ENCODE measurements at places on chromosomes 16 and 17.

- DNase-seq, result peak; percentile 56
Measured at GRCh38 chr17:40612599-40613244, 34.9 kb downstream of the SMARCE1 start.

- DNase-seq, result no peak
Measured at GRCh38 chr16:48157794-48158193, 2.0 kb upstream of the ABCC12 start.

GRCh38 chr17:44925731-44926697, 10.7 kb upstream of the GFAP start:
- no peak for DNase-seq

- DNase-seq, result peak; percentile 82
Measured at GRCh38 chr16:84819644-84820304, at the start of gene CRISPLD2. CRISPLD2 (plus strand) TSS chr16:84819985; CDS start chr16:84838496, 18,511 bp downstream.

GRCh38 chr17:4440021-4440420, 6.3 kb downstream of the SPNS3 start:
- no peak for DNase-seq

- DNase-seq, result peak; percentile 84
Measured at GRCh38 chr17:49496183-49496866, 1.2 kb downstream of the NGFR start.

GRCh38 chr17:55093353-55093752, 124.8 kb downstream of the STXBP4 start:
- DNase-seq, result no peak

GRCh38 chr17:80465327-80465974, 11.0 kb downstream of the NPTX1 start:
- DNase-seq, result no peak

DNA sequence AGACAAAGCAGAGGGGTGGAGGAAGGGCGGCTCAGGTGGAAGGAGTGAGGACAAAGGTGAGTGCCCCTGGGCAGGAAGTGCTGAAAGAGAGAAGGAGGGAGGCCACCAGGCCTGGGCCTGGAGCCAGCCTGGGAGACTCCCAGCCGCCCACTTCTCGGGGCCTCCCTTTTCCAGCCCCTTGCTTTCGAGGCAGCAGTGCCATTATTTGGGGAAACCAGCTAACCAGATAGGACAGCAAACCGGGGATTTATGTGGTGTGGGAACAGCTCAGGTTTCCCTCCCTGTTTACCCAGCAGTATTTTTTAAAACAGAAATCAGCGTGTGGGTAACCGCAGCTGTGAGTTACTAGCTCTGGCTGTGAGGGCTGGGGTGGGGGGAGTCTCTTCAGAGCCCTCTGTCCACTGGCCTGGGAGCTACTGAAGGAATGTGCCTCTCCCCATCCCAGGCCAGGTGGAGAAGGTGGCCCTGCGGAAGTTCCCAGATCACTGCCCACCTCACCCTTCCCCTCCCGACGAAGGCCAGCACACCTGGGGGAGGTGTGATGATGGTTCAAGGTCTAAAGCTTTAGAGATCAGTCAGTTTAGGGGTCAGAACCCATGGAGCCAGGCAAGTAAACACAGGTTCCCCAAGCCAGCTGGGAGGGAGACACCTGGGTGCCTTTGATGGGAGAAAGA, 8.4 kb upstream of the MEOX1 start:
- DNase-seq, result no peak

DNA sequence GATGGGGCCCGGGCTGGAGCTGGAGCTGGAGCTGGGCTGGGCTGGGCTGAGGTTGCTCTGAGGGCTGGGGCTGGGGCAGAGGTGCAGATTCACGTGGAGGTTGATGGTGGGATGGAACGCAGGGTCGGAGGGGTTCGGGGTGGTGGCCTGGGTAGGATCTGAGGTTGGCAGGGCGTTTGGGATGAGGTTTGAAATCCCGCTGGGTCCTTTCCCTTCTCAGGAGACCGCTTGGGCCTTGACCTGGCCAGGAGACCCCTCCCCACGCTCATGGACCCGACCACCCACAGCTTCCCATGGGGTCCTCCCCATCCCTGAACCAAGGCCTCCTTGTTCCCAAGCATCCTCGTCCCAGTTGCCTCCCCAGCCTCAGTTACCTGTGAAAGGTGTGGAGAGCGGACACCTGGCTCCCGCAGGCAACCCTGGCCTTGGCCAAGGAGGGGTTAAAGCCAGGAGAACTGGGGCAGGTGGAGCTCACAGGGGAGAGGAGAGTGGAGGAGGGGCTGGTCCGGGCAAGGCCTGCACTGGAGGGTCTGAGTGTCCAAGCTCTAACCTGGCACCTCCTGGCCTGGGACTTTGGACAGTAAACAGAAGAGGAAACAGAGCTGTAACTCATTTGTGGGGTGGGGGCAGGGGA, at the start of gene ASGR2:
Gene ASGR2, minus strand, starts transcription at position 582 of the 634 bp plus-strand sequence. CDS start 582 bp downstream, outside the sequence.
- DNase-seq, result no peak

GRCh38 chr17:27352448-27353032, 58.6 kb downstream of the WSB1 start:
- no peak for DNase-seq

- DNase-seq, result no peak
Measured at GRCh38 chr16:49460786-49461470, 87.3 kb downstream of the C16orf78 start.

DNA sequence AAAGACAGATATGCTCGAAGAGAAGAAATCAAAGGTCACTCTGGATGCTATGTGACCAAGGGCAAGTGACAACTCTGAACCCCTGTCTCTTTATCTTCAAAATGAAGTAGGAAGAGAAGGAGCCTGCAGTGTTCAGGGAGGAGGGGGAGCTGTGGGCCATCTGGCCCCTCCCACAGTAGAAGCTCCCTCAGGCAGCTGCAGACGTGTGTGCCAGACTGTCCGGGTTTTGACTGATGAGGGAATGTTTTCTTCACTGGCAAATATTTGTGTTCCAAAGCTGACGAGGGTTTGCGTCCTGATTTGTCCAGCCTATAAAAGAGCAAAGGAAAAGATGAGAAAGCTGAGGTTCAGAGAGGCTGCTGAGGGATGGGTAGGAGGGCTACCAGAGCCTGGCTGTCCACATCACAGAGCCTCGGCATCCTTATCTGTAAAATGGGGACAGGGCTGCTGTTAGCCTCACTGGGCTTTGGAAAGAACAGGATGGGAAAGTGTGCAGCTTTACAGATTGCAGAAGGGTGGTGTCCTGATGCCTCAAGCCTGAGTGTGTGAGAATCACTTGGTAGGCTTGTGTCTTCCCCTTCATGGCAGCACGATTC, 1.8 kb upstream of the GINS2 start:
- DNase-seq, result no peak

DNA sequence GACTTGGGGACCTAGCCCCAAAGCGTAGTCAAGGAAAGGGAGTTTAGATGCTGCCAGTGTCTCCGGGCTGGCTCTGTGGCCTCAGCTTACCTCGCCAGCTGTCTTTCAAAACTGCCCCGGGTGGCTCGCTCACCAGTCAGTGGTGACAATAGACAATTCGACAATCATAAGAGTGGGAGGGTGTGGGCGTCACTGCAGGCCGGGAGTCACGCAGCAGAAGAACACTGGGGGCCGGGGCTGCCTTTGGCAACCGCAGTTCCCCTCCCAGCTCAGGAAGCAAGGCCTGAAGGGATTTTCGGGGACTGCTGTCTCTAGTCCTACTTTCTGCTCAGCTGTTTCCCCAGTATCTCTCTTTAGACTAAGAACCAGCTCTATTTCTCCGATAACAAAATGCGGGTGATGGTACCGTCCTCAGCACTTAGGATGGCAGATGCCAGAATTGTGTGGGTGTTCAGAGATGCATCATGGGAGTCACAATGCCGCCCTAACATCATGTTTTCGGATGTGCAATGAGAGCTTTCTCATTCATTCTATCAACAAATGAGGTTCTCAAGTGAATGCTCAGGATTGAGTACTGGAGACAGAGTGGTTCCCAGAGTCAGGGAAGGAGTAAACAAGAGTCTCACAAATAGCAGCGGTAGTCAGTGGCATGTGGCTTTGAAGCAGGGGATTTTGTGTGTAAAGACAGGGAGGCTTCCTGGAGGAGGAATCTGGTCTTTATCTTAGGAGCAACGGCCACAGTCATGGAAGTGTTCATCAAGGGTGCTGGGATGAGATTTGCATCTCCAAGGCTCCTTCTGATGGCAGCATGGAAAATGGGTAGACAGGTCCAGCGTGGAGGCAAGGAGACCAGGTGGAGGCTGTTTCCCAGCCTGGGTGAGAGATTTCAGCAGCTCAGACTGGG, 93.1 kb downstream of the ZDHHC7 start:
- DNase-seq, result no peak

DNA sequence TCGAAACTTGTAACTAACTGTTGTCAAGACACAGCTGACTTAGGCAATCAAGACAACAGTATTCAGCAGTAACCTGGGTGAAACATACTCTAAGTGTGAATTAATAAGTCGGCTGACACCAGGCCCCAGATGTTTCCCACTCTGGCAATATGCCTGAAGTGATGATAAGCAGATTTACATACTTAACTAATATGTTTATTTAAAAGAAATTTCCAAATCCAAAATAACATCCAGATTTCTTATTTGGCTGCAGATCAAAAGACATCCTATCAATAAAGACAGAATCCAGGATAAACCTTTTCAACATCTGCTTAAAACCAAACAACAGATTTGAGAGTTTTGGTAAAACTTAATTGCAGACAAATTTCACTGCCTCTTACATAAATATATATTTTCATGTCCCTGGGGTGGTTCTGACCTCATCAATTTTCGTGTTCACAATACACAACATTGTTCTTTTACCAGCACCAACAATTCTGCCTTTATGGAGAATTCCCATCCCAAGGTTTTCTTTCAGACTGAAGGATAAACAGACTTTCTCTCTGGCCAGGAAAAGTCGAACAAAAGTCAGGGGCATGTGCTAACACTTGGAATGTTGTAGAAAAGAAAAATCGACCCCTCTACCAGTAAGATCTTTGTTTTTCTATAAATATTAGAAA, 45.1 kb upstream of the TOX3 start:
- no peak for DNase-seq

DNA sequence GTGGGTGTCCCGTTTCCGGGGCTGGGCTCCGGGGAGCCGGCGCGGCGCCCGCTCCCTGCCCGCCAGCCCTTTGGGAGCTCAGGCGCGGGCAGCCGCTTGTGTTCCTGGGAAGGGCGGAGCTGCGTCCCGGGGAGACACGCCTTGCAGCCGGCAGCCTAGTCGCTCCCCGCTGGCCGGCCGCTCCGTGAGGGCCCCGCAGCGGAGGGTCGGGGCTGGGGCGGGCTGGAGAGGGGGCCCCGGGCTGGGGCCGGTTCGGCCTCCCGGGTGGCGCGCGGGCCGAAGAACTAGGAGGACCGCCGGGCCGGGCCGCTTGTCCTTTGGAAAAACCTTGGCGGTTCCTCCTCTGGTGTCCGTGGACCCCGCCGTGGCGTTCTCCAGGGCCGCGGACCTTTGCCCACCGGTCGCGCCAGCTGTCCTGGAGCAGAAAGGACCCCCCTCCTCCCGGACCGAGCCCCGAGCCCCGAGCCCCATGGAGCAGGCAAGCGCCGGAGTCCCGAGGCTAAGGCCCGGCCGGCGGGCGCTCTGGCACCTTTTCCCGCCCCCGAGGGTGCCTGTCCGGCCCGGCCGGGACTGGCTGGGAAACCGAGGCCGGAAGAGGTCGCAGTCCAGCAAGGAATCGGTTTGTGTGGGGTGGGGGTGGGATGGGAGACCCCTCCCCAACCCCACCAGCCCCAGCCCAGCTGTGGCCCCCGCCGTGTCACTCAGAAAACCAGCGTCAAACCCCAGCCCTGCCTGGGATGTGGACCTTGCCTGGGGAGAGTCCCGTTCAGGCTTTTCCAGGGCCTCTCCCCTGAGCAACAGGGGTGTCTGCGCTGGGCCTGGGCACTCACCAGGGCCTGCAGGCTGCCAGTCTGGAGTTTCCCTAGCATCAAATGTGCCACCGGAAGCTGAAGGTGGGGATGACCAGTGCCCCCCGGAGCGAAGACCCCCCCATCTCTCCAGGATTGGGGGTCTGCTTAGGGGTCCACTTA, 6.8 kb upstream of the TBC1D3B start:
- no peak for DNase-seq

DNA sequence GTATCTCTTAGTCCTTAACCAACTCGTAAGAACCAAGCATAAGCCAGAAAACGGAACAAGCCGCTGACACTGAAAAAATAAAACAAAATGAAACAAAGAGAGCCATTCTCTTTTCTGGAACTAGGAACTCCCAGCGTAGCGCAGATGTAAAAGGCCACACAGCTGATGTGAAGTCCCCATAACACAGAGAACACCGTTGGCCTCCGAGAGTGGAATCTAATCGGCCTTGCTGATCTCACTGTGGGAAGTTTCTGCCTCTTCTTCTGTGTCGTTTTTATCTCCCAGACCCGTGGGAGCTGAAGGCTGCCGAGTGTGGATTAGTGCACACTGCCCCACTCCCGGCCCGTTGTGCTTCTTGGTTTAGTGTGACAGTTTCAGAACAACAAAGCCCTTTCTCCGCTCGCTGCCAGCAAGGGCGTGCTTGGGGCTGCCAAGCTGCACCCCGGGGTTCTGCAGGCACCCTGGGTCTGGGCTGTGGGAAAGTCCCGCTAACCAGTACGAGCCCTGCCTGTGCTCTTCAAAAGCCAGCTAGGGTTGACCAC, 21.7 kb downstream of the TTYH2 start:
- no peak for DNase-seq

GRCh38 chr16:20674684-20675487, 22.6 kb downstream of the ACSM1 start:
- no peak for DNase-seq

DNA sequence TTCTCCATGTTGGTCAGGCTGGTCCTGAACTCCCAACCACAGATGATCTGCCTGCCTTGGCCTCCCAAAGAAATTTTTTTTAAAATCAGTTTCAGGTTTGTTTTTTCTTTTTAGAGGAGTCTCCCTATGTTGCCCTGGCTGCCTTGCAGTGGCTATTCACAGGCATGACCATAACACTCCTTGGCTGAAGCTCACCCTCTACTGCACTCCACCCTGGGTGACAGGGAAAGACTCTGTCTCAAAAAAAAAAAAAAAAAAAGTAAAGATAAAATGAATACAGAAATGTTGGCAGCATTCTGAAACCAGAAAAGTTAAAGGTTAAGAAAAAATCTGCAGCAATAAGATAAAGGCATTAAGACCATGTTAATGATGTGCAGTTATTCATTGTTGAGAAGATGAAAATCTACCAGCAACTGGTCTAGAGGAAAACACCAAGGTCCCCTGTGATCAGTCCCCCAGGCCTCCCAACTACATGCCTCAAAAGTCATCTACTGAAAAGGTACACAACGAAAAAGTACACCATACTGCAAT, 15.1 kb downstream of the YWHAE start:
- no peak for DNase-seq

DNA sequence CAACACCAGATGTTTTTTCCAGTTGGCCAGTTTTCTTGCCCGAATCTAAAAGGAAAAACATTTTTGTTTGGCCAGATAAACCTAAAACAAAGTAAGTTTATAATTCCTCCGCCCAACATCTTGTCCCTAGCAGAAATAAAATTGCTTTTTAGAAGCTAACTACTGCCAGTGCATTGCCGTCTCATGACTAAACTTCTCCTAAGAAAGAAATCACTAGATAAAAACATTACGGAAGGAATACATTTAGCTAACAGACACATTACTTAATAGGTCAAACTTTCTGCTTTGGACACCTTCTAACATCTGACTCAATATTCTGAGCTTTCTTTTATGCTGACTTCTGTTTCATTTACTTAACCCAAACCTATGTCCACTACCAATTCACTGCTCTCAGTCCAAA, 36.2 kb downstream of the FBXL20 start:
- no peak for DNase-seq

- no peak for DNase-seq
Measured at GRCh38 chr17:4448197-4448980, 14.6 kb downstream of the SPNS3 start.
